ENCODE measurements at places on chromosomes 1 and 21. TPM values are rescaled to one million over a fixed set of nuclear protein-coding genes. Genes with fewer than 3 reads are reported as not detected.

PRAMEF10 gene
- not detected for total RNA-seq

AMPD2 gene
- total RNA-seq: 91.1 TPM

CRYBG2 gene
- 1.3 TPM for total RNA-seq

ELOVL1 gene
- 98.8 TPM for total RNA-seq

DMRTA2 gene
- total RNA-seq: not detected

PDE9A gene
- 2.6 TPM for total RNA-seq

FMO3 gene
- total RNA-seq: not detected

PLCH2 gene
- total RNA-seq: 2.5 TPM

UTS2 gene
- 0.27 TPM for total RNA-seq

PTPRC gene
- 319 TPM for total RNA-seq

- no peak for DNase-seq
Observed at GRCh38 chr1:156677616-156678596, 699 bp upstream of the NES start.

GRCh38 chr1:3914331-3914851 is 14.3 kb upstream of the C1orf174 start:
- no peak for DNase-seq

DNA sequence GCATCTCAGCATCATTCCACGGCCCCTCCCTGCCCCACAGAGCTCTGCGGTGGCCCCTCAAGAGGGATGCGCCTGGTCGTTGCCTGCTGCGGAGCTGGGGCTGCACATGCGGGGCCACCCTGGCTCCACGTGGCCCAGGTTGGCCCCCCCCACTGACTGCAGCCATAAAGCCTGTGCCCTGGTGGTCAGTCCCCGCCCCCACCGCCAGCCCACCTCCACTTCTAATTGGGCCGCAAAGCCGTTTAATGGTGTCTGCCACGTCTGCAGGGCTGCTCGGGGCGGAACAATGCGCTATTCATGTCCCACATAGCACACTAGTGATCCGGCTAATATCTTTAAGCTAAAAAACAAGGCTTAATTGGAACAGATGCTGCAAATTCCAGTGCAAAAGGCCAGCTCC is 33.5 kb upstream of the ACTRT2 start:
- DNase-seq: no peak

- DNase-seq: no peak
Observed at GRCh38 chr1:203299169-203299568, 6.2 kb upstream of the BTG2 start.

DNA sequence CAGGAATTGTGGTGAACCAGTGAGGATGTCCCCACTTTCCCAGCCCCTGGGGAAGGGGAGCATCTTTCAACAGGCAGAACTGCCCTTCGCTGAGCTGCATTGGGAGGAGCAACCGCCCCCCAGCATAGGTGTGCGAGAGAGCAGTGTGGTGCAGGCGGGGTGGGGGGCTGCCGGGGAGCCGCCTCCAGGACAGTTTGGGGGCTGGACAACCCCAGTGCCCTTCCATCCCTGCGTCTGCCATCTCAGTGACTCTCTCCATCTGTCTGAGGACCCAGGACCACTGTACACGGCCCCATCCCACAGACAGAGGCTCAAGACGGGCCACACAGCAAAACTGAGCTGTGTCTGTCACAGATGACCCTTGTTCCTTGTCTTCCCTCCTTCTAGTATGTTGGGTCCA is 14.2 kb downstream of the PODN start:
- DNase-seq: no peak

DNA sequence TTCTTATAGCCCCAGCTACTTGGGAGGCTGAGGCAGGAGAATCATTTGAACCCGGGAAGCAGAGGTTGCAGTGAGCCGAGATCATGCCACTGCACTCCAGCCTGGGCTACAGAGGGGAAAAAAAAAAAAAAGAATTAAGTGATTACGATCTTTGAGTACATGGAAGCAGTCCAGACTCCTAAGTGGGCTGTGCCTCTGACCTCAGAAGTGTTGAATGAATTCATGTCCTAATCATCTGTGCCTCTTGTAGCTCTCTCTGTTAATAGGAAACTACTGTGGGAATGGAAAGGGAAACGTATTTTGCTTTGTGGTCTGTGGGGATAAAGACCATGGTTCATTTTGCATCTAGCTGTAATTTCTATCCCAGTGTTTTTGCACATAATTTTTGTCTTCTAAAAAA is 8.4 kb upstream of the IVNS1ABP start:
- no peak for DNase-seq

- no peak for DNase-seq
Observed at GRCh38 chr1:48540587-48540986, 68.6 kb upstream of the SPATA6 start.

GRCh38 chr1:157113631-157114030 is 14.0 kb upstream of the ETV3L start:
- DNase-seq: no peak

- DNase-seq: no peak
Observed at GRCh38 chr1:92446546-92446945, 40.2 kb downstream of the GFI1 start.

DNA sequence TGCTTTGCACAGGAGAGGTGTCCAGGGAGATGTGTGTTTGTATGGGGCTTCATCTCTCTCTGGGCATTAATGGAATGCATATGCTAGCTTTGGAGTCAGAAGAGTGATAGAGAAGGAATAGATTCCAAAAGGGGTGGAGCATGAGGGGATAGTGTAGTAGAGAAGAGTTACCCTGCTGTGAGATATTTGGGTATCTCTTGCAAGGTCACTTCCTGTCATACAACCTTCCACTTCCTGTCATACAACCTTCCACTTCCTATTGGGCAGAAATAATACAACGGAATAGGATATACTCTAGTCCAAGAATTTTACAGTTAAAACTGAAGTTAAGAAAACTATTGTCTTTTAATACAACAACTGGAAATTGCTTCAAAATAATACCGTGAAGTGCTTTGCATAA is 351.8 kb upstream of the FMN2 start:
- DNase-seq: no peak

GRCh38 chr1:240254778-240255291 is 163.2 kb downstream of the FMN2 start:
- no peak for DNase-seq

DNA sequence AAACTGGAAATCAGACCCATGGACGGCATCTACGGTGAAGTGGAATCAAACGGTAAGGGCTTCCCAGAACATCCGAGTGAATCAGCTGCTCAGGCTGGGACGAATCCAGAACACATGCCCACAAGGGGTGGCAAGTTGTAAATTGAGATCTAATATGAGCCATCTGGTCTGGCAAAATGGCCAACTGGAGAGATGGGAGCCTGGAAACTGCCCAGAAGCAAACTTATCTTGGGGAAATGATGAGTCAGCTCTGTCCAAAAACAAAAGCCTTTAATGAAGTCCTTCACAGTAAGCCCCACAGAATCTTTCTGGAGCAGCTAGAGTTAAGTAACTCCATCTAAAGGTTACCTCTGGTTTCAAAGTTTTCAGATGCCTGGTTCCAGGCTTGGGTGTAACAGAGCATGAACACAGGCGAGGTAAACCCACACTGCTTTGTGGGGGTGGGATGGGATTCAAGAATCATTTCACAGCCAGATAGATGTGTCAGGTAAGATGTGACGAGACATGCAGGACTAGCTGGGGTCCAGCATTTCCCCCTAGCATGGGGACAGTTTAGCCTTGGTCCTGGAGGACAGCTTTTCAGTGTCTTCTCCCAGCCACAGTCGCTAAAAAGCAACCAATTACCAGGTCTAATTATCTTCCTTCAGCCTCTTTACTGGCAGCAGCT is 10.5 kb upstream of the SRP9 start:
- no peak for DNase-seq

DNA sequence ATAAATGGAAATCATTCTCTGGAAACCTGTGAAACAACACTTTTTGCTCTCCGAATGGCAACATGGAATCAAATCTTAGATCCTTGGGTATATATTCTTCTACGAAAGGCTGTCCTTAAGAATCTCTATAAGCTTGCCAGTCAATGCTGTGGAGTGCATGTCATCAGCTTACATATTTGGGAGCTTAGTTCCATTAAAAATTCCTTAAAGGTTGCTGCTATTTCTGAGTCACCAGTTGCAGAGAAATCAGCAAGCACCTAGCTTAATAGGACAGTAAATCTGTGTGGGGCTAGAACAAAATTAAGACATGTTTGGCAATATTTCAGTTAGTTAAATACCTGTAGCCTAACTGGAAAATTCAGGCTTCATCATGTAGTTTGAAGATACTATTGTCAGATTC is 45.7 kb downstream of the PTGFR start:
- DNase-seq: no peak

GRCh38 chr1:97372531-97372930 is 548.3 kb downstream of the DPYD start:
- no peak for DNase-seq

- no peak for DNase-seq
Observed at GRCh38 chr1:110069404-110070281, 829 bp downstream of the ALX3 start.

- DNase-seq: no peak
Observed at GRCh38 chr1:215269955-215270354, 187.4 kb downstream of the KCNK2 start.

DNA sequence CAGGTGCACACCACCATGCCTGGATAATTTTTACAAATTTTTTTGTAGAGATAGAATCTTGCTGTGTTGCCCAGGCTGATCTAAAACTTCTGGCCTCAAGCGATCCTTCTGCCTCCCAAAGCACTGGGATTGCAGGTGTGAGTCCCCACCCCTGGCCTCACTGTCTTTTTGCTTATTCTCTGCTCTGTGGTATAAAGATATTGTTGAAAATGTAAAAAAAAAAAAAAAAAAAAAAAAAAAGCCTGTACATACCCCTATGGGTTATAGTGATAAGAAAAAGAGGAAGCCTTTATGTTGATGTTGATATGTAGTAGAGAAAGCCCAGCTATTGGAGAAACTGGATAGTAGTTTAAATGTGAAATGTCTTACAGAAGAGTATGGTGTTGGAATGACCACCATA is 125.8 kb downstream of the XPR1 start:
- no peak for DNase-seq

GRCh38 chr1:245317217-245317616 is 162.4 kb downstream of the KIF26B start:
- DNase-seq: no peak

GRCh38 chr1:203504400-203505250 is 10.7 kb downstream of the OPTC start:
- peak; percentile 51 for DNase-seq

DNA sequence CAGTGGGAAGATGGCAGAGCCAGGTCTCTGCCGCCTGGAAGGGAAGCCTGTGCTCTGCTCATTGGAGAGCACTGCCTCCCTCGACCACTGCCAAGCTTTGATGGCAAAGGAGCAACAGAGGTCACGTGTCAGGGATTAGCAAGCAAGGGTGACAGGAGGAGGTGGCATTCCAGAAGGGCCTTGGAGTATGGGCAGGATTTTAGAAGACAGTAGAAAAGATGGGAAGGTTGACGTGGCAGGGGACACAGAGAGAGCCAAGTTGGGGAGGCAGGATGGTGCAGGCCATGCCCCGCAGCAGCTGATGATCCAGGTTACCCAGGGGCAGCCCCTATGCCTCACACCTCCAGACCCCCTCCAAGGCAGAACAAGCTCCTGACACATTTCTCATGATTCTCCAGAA is 21.9 kb upstream of the LBR start:
- DNase-seq: no peak

GRCh38 chr21:41766883-41767605 is at the start of gene RIPK4:
RIPK4 (minus strand) TSS chr21:41767052; CDS start chr21:41767041, 11 bp downstream.
- DNase-seq: peak; percentile 25

DNA sequence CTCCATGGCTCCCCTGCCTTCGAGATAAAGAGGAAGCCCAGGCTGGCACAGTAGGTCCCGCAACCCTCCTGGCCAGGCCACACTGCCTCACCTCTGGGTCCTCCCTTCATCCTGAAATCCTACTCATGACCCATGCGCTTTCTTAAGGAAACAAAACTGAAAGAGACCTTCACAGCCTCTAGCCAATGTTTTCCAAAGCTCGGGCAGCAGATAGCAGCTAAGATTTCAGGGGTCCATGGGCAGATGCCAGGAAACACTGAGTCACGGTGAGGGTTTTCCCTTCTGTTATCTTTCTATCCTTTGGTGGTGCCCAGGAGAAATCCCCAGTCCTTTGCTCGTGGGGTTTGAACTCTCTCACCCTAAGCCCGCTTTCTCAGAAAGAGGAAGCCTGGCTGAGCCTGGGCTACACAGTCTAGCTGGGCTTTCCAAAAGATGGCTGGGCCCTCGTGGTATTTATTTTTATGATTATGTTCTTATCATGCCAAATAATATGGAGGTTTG is 26.6 kb downstream of the TTC39A start:
- no peak for DNase-seq

DNA sequence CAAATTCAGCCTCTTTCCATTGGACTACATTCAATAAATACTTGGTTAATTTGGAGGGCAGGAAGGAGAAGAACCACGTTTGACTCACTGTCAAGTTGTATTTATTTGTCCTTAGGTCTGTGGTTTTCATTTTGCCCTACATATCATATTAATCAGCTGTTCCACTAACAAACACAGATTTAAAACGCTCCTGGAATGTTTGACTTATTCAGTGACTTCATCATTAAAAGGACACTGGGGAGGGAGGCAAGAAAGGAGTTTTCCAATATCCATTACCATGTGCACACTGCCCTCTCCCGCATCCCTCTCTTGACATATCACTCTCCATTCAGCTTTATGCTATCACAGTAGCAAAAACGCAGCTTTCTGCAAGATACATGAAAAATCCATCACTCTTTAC is 98.2 kb upstream of the C1orf87 start:
- no peak for DNase-seq

Data from CD8-positive, alpha-beta memory T cell (primary cell).